ENCODE measurements at places on chromosomes 3 and 15. TPM values are rescaled to one million over a fixed set of nuclear protein-coding genes. Genes with fewer than 3 reads are reported as not detected.

Gene ARL14
- polyA plus RNA-seq: 0.07 TPM

Gene CCDC80
- polyA plus RNA-seq: 20.3 TPM

Gene WNT7A
- not detected for polyA plus RNA-seq

Gene ATP2B2
- polyA plus RNA-seq: 0.36 TPM

Gene MTFMT
- 9.9 TPM for polyA plus RNA-seq

Gene IQCF5
- polyA plus RNA-seq: not detected

Gene MST1R
- 1.9 TPM for polyA plus RNA-seq

Gene FEZF2
- polyA plus RNA-seq: not detected

Gene ZNF501
- 1.9 TPM for polyA plus RNA-seq

Gene ZNF662
- polyA plus RNA-seq: 3.1 TPM

Gene ZBTB47
- polyA plus RNA-seq: 99.5 TPM

Gene GRIP2
- 9.9 TPM for polyA plus RNA-seq

Gene RLBP1
- not detected for polyA plus RNA-seq

Gene GPR156
- polyA plus RNA-seq: 0.09 TPM

Gene GOLGA8M
- 0.91 TPM for polyA plus RNA-seq

Gene C3orf70
- 1.7 TPM for polyA plus RNA-seq

Gene POLQ
- polyA plus RNA-seq: 0.16 TPM

Gene LRRC15
- 0.07 TPM for polyA plus RNA-seq

Gene EXD1
- polyA plus RNA-seq: not detected

Gene PDZRN3
- polyA plus RNA-seq: 53.6 TPM

Gene PAQR5
- polyA plus RNA-seq: 0.32 TPM

Gene PTPN23
- polyA plus RNA-seq: 14.1 TPM

Gene LMAN1L
- polyA plus RNA-seq: 84.7 TPM

Gene PTH1R
- 18.5 TPM for polyA plus RNA-seq

Gene GNB4
- 10.5 TPM for polyA plus RNA-seq

Gene REC114
- polyA plus RNA-seq: 2.6 TPM

Gene FRMD4B
- polyA plus RNA-seq: 8.8 TPM

Gene HACL1
- 9.7 TPM for polyA plus RNA-seq

Gene PLIN1
- polyA plus RNA-seq: 38.8 TPM

Gene KNG1
- polyA plus RNA-seq: 0.23 TPM

Gene LEKR1
- 1.2 TPM for polyA plus RNA-seq

Gene FBXL2
- 2.0 TPM for polyA plus RNA-seq

Gene SLCO2A1
- 17.1 TPM for polyA plus RNA-seq

Gene ACTR8
- polyA plus RNA-seq: 13.4 TPM

Gene SUCNR1
- 0.45 TPM for polyA plus RNA-seq

Gene ALDH1A2
- polyA plus RNA-seq: 14.7 TPM
